ENCODE measurements at places on chromosomes 1 and 21.

DNA sequence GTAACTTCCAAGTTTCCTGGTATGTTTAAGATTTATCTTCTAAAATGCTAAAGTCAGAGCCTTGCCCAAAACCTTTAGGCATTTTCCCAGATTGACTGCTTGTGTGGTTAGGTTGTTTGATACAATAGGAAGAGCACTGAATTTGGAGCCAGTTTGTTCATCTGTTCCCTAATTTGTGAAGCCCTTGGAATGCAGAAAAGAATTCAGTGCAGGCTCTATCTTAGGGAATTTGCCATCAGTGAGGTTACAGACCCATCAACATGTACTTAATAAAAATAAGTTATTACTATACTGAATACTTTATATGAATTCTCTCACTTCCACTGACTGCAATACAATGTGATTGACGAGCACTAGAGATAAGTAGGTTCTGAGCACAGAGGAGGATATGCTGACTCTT is 120.2 kb downstream of the PIK3R3 start:
- DNase-seq: no peak

GRCh38 chr1:204723131-204723787 is 37.7 kb upstream of the LRRN2 start:
- no peak for DNase-seq

DNA sequence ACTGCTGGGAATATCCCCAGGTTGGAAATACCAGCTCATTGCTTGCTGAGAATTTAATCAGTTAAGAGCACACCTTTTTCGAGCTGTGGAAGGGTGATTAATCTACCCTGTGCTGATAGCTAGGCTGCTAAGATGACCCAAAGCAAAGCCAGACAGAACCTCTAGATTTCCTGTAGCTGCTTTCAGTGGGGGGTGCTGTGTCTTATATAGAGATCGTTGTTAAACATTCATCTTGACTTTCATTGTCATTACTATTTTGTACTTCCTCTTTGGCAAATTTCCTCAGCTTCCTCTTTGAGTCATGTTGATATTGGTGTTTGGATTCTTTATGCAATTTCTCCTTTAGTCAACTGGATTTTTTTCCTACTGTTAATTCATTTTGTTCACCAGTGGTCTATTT is 155.3 kb downstream of the DISC1 start:
- peak; percentile 90 for DNase-seq

DNA sequence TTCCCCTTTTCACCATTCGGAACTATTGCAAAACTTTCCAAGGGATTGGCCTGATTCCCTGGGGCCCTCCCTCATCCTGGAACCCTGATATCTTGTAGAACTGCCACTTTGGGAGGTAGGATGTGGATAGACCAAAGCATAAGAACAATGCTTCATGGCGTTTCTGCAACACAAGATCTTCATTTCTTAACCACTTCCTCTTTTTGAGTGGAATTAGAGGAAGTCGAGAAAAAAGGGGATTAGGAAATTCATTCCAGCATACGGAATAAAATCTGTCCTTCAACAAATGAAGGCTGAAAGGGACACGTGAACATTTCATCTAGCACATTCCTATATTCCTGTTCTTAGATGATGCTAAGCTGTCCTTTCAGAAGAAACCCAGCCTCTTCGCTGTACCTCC is 149.3 kb downstream of the HUNK start:
- DNase-seq: peak; percentile 31

GRCh38 chr21:45225741-45226327 is 61.9 kb downstream of the POFUT2 start:
- no peak for DNase-seq

- no peak for DNase-seq
Measured at GRCh38 chr1:43273708-43274107, 3.9 kb downstream of the TMEM125 start.
